Left lobe of liver (tissue), 2 donors: ENCODE measurements at places on chromosomes 12 and 14.
A peak's percentile ranks its signal among the peaks of the same experiment; 100 is the strongest.

DNA sequence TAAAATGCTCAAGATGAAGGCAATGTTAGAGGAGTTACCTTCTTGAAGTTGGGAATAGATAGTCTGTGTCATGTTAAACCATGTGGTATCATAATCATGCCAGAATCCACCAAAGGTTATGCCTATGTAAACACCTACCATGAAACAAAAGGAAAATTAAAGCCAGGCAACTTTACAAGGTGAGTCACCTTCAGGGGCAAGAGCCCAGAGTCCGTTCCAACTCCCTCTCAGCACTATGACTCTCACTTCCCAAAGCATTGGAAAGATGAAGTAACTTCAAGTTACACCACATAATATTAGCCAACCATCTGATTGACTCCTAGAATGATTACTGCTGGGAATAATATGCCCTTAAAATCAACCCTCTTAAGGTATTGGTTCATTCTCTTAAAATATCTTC, 38.5 kb downstream of the CATSPERB start:
- no peak for DNase-seq

DNA sequence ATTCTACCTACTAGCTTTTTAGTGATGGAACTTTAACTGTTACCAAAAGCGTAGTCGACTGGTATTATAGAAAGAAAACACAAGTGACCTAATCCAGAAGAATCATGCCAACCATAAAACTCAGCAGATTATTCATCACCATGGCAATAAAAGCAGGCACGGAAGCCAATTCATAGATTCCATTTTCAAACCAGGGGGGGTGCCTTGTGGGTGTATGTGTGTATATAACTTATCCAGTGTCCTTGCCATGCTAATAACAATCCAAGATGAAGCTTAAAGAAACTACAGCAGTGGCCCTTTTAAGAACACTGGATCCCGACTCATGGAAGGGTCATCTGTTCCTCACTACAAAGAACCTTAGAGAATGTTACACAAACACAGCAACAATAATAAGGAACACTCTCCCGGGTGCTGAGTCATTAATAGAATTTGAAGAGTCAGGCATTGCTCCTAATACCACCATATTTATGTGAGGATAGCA, 61.0 kb downstream of the EPS8 start:
- no peak for DNase-seq

DNA sequence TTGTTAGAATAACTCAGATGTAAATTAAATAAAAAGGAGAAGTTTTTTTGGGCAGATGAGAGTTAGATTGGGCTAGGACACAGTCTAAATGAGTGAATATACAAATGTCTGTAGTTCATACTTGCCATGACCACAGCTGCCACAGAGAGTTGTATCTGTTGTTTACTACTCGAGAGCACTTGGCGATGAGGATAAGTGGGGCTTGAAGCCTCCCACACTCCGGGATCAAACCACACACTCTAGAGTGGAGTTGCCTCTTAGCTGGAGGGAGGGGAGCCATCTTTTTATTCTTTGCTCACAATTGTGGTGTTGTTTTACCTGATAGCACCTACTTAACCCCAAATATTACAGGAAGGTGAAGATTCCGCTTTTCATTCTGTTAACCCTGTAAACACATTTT, 27.5 kb downstream of the BEST3 start:
- no peak for DNase-seq

GRCh38 chr12:80262346-80262745, 163.0 kb downstream of the OTOGL start:
- no peak for DNase-seq

DNA sequence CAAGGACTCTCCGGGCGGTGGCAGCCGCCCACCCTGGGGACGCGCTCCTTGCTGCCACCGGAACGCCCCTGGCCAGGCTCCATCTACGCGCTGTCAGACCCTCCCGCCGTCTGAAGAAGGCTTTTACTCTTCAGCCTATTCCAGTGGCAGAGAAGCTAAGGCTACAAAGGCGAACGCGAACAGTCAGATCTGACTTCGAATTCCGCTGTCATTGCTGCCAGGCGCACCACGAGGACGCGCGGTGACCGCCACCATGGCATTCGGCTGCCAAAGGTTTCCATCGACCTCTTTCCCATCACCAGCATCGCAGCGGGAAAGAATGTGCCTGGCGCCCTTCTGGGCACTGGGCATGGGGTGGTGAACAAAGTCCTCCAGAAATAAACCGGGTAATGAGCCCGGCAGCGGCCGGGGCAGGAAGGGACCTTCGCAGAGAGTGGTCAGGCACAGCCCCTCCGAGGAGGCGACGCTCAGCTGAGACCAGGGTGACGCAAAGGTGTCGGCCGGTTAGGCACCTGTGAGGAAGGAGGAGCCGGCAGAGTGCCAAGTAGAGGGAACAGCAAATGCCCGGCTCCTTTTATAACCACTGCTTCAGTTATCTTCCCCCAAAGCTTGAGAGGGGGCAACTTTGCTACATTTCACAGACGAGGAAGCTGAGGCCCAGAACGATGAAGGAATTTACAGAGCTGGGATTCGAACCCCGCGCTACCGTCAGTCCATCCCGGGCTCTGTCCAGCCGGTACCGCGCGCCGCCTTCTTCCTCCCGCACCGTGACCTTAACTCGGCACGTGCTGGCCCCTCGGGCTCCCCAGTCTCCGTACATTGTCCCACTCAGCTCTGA, 1.9 kb upstream of the RFX4 start:
- no peak for DNase-seq

- DNase-seq: peak; percentile 88
Measured at GRCh38 chr12:32533971-32534590, 134.7 kb downstream of the FGD4 start.

- no peak for DNase-seq
Measured at GRCh38 chr12:65620046-65620445, 204.2 kb upstream of the HMGA2 start.

GRCh38 chr14:33612197-33612505, 338.7 kb downstream of the EGLN3 start:
- no peak for DNase-seq

GRCh38 chr12:56749359-56749758, 2.8 kb downstream of the PRIM1 start:
- no peak for DNase-seq

GRCh38 chr14:72452774-72453173, 441.1 kb downstream of the DPF3 start:
- no peak for DNase-seq

DNA sequence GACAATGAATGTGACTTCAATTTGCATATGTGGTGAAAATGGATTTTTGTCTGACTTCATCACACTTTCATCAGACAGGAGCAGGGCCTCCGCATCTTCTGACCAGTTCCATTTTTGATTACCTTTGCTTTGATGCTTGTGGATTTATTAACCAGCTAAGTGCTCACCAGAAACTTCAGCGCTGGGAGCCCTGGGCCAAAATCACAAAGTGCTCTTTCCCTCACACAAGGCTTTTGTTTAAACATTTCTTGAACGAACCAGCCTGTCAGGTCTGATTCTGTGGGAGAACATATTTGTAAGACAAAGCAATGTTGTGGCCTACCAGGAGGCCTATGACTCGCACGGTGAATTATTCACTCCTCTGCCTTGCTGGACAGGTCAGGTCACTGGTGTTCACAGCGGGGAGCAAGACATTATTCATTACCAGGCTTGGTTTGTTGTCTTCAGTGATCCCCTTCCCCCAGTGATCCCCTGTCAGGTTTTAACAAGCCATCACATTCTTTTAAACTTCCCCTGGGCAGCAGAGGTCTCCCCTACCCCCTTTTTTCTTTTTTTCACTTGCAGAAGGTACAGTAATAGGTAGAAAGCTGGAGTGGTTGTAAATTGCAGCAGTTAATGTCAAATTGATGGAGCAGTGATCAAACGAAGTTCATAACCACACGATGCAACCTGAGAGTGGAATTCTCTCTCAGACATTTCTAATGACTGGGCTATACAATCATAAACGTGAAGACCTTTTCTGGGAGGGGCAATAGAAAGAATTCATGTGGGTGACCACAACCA, 167.5 kb upstream of the PRICKLE1 start:
- no peak for DNase-seq

DNA sequence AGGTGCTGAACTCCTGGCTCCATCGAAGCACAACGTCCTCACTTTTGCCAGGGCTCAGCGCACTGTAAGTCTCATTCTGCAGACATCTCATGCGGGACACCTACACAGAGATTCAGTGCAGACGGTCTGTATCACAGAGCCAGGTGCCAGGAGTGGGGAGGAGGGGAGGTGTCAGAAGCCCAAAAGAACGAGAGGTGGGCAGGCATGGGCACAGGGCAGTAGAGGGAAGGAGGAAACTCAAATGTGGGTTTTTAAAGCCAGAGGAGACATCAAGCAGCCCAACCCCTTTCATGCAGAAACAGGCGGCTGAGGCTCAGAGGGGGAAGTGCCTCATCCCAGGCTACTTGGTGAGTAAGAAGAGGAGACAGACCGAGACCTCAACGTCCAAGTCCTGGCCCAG, 2.5 kb upstream of the LPAR5 start:
- no peak for DNase-seq

DNA sequence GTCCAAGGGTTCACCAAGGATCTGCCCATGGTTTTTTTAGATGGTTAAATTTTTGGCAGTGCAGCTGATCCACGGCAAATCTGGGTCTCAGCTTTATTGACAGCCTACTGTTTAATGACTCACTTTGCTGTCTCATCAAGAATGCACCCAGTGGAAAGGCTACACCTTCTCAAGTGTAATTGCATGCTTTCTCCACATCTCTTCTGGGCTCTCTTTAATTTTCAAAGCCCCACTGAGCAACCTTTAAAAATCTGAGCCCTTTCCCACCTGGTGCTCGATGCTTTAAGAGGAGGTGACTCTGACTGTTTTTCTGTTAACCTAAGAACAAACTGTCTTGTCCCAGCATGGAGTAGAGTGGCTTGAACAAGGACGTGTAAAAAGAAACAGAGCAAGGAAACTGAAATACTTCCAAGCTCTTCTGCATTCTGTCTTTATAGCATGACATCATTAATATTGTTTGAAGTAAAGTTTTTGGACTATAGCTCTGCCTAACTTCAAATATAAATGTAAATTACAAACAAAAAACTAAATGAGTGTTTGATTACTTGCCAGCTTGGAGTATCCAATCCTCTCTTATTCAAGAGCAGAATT, 214.2 kb upstream of the KRR1 start:
- DNase-seq: no peak

DNA sequence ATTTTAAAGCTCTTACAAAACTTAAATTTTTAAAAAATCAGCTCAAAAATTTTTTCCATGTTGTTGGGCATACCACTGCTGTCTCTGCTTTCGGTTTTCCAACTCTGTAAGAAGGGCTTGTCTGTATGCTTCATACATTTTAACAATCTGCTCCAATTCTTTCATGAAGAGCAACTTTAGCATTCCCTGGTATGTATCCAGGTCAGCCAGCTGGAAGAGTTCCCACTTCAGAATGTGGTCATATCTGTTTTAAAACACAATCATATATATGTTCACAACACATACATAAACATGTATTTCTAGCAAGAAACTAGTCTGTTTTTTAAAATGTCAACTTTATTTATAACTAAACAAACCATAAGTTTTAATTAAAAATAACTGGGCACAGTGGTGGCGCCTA, 33.0 kb downstream of the SAV1 start:
- no peak for DNase-seq

DNA sequence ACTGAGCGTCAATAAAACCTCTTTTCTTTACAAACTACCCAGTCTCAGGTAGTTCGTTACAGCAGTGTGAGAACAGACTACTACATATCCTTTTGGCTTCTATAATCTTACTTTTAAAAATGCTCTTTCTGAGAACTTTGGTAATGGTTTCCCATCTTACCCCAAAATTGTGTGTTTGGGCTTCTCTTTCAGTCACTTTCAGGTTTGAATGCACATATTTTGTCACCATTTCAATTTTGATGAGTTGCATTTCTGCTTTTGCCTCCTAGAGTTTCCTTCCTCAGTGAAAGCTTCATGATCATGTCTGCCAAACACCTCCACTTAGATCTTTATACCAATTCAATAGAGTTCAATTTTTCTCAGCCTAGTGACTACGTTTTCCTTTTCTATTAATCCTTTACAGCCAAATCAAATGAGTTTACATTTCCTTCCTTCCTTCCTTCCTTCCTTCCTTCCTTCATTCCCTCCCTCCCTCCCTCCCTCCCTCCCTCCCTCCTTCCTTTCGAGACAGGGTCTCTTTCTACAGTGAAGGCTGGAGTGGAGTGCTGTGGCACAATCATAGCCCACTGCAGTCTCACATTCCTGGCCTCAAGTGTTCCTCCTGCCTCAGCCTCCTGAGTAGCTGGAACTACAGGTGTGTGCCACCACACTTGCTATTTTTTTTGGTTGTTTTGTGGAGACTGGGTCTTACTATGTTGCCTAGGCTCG, 124.9 kb downstream of the BCAT1 start:
- no peak for DNase-seq

GRCh38 chr14:89214221-89214965, 202.6 kb downstream of the FOXN3 start:
- DNase-seq: peak; percentile 94

- DNase-seq: no peak
Measured at GRCh38 chr12:92418381-92418780, 272.7 kb upstream of the BTG1 start.

GRCh38 chr14:63240221-63240620, 36.0 kb downstream of the RHOJ start:
- no peak for DNase-seq

DNA sequence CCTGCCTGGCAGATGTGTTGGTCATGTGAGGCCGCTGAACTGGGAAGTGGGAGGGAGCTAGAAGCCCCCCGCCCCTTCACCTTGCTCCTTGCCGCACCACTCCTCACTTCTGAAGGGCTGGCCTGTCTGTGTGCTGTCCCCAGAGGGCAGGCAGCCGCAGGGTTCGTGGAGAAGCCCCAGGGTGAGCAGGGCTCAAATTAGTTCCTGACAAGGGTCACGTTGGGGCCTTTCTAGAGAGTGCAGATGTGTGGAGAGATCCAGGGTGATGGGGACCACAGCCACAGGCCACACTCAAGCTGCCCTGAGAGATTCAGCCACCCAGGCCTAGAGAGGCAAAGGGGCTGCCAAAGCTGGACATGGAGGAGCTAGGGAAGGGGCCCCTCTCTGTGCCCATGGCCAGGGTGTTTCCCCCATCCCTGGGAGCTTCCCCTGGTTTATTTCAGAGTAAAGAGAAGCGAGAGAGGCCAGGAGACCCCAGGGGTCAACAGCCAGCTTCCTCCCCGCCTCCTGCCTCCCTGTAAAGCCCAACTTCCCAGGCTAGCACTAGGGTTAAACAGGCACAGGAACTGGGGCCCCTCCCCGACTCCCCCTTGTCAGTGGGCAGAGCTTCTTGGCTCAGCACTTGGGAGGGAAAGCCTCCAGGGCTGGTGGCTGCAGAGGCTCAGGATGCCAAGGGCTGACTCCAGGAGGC, 16.2 kb downstream of the SLC25A29 start:
- DNase-seq: no peak

GRCh38 chr14:97109234-97109633, 312.1 kb downstream of the VRK1 start:
- DNase-seq: no peak
